ENCODE measurements at places on chromosomes 2 and 18. TPM values are rescaled to one million over a fixed set of nuclear protein-coding genes. Genes with fewer than 3 reads are reported as not detected.

DNA sequence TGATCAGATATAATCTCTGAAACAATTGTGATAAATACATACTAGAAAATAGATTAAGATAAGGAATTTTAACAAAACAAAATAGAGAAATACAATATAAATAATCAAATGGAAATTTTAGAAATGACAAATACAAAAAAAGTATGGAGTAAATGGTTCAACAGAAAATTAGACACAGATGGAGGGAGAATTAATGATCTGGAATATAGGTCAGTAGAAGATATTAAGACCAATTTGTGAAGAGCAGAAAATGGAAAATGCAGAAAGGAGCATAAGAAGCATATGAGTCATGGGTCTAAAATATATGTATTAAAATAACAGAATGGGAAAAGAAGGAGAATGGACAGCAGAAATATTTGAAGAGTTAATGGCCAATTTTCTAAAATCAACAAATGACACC lies 44.4 kb downstream of the FHOD3 start:
- peaks cover 3% of the 10 kb centered on the region for H3K4me1 ChIP-seq
- no peaks in the 10 kb centered on the region for H3K27me3 ChIP-seq
- no peaks in the 10 kb centered on the region for H3K36me3 ChIP-seq

- H3K27me3 ChIP-seq: no peaks in the 10 kb centered on the region
- no peak overlapping the region for H3K4me3 ChIP-seq
- no peak overlapping the region for H3K27ac ChIP-seq
- no peak for DNase-seq
These were observed 21.5 kb upstream of the GPC1 start for GRCh38 chr2:240413813-240414429.

DNA sequence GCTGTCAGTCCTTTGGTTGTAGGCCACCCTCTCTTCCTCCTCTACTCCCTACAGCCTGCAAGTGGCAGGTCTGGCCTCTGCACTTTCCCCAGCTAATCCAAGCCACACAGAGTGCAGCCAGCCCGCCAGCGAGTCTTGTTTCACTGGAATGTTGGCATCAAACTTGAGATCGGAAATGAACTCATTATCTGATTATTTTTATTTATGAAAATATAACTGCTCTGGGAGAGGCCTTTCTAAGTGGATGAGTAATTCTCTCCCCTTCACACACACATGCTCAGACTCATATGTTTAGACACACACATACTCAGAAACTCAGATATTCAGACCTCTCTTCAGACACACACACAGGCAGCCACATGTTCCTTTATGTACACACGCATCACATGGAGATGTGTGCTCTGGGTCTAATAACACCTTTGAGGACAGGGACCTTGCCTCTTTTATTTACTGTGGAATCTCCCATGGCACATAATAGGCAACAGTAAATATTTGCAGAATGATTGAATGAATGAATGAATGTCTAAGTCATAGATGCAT lies 151.3 kb downstream of the ZFP36L2 start:
- H3K4me1 ChIP-seq: no peaks in the 10 kb centered on the region
- no peaks in the 10 kb centered on the region for H3K36me3 ChIP-seq
- DNase-seq: no peak
- H3K27me3 ChIP-seq: no peaks in the 10 kb centered on the region
- H3K27ac ChIP-seq: no peak overlapping the region
- no peak overlapping the region for H3K4me3 ChIP-seq

GRCh38 chr2:66555091-66555490 lies 120.2 kb downstream of the MEIS1 start:
- H3K27me3 ChIP-seq: no peaks in the 10 kb centered on the region
- H3K4me3 ChIP-seq: no peak overlapping the region
- H3K4me1 ChIP-seq: no peaks in the 10 kb centered on the region
- DNase-seq: no peak
- no peaks in the 10 kb centered on the region for H3K36me3 ChIP-seq
- no peak overlapping the region for H3K27ac ChIP-seq

DNA sequence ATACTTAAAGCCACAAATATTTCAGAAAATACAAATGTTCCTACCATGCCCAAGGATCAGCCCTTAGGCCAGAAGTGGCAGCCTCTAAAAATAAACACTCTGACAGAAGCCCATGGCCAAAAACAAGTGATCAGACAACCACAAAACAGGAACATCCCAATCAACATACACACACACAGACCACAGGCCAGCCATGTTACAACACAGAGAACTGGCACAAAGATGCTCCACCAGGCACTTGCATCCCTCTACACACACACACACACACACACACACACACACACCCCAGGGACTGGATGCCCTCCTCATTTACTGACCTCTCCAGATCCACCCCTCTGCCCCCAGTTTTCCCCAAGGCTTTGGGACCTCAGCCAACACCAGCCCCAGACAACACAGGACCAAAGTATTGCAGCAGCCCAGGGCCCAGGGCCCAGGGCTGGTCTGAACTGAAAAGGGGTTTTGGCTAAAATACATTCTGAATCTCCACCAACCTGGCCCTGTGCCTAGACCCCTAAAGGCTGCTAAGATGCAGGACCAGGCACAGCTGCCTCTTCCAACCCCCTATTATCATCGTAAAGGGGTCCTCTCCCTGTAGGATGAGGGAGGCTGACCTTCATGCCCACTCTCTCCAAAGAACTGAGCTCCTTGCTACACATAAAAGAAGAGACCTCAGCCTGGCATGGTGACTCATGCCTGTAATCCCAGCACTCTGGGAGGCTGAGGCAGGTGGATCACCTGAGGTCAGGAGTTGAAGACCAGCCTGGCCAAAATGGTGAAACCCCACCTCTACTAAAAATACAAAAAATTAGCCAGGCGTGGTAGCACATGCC lies 151.4 kb downstream of the TNS1 start:
- DNase-seq: no peak
- H3K4me1 ChIP-seq: no peaks in the 10 kb centered on the region
- H3K27me3 ChIP-seq: no peaks in the 10 kb centered on the region
- no peak overlapping the region for H3K27ac ChIP-seq
- no peaks in the 10 kb centered on the region for H3K36me3 ChIP-seq

DNA sequence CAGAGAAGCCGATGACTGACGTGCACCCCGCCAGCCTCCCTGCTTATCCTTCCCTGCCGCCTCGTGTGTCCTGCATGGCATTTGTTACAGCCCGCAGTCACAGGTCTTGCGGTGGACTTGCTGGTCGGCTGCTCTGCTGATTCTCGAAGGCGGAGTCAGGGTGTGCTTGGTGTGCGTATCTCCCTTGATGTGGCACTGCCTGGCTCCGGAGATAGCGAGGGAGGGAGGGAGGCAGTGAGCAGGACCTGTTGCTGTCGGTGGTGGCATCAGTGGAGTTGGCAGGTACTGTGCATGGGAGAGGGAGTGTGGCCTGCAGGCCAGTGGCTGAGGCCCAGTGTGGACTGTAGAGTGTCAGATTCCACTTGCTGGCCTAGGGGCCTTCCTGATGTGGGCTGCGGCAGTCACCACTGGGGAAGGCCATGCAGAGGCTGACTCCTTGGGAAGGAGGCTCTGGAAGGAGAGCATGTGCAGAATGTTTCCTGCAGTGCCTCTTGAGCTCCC lies 198.9 kb downstream of the AGAP1 start:
- no peak overlapping the region for H3K27ac ChIP-seq
- no peaks in the 10 kb centered on the region for H3K27me3 ChIP-seq
- H3K4me3 ChIP-seq: no peak overlapping the region
- no peaks in the 10 kb centered on the region for H3K4me1 ChIP-seq

DNA sequence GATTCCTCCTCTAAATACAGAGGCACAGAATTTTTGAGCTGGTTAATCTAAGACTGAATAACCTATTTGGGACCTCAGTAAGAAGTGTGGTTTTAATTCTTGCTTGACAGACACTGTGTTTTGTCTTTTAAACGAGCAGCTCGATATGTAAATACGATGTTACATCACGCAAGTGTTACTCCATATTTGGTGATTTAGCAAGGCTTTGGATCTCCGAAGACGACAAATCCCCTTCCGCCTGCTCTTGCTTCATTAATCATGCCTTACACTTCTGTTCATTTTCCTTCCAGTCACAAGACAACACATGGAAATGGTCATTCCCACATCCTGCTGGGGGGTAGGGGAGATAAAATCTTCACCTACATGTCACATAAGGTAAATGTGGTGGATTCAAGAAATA lies 9.4 kb downstream of the BCL11A start:
- peaks cover 1% of the 10 kb centered on the region for H3K27me3 ChIP-seq
- no peak overlapping the region for H3K4me3 ChIP-seq
- peaks cover 22% of the 10 kb centered on the region for H3K4me1 ChIP-seq
- H3K27ac ChIP-seq: no peak overlapping the region
- DNase-seq: no peak

GRCh38 chr2:216130346-216130971 lies 21.3 kb downstream of the XRCC5 start:
- H3K27me3 ChIP-seq: no peaks in the 10 kb centered on the region
- no peak for DNase-seq
- H3K27ac ChIP-seq: no peak overlapping the region
- H3K4me3 ChIP-seq: no peak overlapping the region
- peaks cover 79% of the 10 kb centered on the region for H3K36me3 ChIP-seq

DNA sequence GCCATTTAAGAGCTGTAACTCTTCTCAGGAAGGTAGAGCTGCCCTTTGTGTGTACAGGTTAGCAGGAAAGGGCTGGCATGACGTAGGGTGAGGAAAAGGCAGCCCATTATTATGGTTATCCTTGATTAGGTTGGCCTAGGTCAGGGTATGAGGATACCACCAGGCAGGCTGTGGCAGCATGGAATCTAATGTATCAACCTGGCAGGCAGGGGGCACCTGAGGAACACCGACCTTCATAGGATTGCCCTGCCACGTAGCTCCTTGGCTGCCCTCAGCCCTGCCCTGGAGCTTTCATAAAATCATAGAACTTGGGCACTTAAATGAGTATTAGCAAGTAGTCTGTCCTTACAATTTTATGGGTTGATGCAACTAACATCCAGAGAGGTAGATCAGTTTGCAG lies 261.6 kb downstream of the LTBP1 start:
- no peak overlapping the region for H3K27ac ChIP-seq
- no peaks in the 10 kb centered on the region for H3K4me1 ChIP-seq
- no peaks in the 10 kb centered on the region for H3K36me3 ChIP-seq
- no peaks in the 10 kb centered on the region for H3K27me3 ChIP-seq
- H3K4me3 ChIP-seq: no peak overlapping the region

DNA sequence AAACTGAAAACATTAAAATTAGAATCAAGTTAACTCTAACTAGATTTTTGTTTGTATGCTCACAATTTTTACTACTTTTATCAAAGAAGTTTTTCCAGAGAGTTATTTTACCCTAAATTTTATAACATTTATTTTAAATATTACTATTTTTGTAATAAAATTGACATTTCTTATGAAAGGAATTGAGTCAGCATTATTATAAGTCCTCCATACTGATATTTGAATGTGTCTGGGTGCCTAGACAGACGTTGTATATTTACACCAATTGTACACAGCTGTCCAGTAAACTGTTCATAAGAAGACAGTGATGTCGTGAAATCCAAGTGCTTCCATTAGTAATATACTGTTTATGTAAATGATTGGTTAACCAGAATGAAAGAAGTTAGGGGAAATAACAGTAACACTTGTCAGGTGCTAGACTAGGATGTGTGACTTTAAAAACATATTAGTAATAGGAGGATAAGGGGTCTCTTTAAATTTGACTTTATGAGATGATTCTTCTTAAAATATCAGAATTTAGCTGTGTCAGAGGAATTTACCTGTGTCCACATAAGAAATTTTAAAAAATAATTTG lies 73.7 kb downstream of the TANK start:
- H3K36me3 ChIP-seq: peaks cover 4% of the 10 kb centered on the region
- no peak overlapping the region for H3K4me3 ChIP-seq
- H3K4me1 ChIP-seq: peaks cover 3% of the 10 kb centered on the region

DNA sequence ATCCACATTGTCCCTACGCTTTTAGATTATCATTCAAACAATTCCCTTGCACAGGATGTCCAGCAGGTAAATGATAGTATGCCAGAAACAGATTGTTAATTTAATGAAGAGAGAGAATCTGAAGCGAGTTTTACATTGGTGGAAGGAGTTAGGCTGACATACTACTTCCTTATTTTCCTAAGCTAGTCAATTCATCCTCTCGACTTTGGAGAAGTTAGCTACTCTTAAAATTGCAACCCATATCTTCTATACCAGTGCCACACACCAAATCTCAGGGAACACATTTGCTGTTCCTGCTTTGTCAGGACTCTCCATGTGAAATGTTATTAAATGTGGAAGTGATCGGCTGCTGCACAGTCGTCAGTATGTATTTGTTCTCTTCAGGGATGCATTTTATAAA lies 249.2 kb downstream of the NAPG start:
- no peaks in the 10 kb centered on the region for H3K4me1 ChIP-seq
- H3K27me3 ChIP-seq: no peaks in the 10 kb centered on the region
- no peak overlapping the region for H3K4me3 ChIP-seq
- H3K36me3 ChIP-seq: no peaks in the 10 kb centered on the region

DNA sequence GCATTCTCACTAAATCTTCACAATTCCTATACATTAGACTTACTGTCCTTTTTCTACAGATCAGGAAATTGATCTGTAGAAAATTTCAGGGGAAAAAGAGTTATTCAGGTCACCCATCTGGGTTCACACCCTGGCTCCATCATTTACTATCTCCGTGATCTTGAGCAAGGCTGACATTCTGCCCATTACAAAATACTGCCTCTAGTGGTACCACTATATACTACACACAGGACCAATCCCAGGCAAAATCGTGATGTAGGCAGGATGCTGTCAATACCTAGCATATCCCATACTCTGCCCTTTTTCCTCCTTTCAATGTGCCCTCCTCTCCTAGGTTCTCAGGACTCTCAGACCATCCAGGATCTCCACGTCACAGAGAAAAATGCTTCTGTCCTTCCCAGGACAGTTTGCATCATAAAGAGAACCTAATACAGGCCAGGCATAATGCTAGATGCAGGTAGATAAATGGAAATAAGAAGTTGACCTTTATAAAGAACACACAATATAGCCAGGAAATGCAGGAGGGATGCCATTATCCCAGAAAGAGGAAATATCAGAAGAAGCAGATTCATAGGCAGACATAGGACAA lies 101.9 kb downstream of the CDH20 start:
- no peak for DNase-seq
- no peaks in the 10 kb centered on the region for H3K4me1 ChIP-seq

DNA sequence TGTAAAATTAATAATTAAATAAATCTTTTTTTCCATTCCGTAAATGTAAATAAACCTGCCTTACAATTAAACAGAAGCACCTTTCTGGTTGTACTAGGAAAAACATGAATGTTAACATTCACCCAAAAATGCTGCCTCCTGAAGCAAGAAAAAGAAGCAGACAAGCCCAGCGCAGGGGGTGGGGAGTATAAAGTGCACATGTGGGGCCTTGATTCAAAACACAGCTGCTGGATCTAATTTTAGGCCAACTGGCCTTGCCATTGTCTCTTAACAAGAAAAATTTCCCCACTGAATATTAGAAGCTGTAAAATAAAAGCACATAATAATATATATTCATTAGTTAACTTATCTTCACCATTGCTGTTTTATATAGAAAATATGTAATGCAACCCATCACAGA lies 28.3 kb downstream of the TCF4 start:
- H3K27me3 ChIP-seq: no peaks in the 10 kb centered on the region
- no peak overlapping the region for H3K27ac ChIP-seq
- no peak overlapping the region for H3K4me3 ChIP-seq
- no peak for DNase-seq
- no peaks in the 10 kb centered on the region for H3K4me1 ChIP-seq

GRCh38 chr2:101912545-101912944 lies 79.2 kb upstream of the IL1R2 start:
- no peak overlapping the region for H3K4me3 ChIP-seq
- no peaks in the 10 kb centered on the region for H3K36me3 ChIP-seq
- H3K4me1 ChIP-seq: no peaks in the 10 kb centered on the region
- H3K27me3 ChIP-seq: no peaks in the 10 kb centered on the region
- DNase-seq: no peak

The METTL4 gene
- 10.6 TPM for total RNA-seq

The SNRNP27 gene
- total RNA-seq: 40.5 TPM

The RIT2 gene
- 2.5 TPM for total RNA-seq

The ZNF892 gene
- total RNA-seq: 10.8 TPM

The AP1S3 gene
- 19.7 TPM for total RNA-seq

The CDK15 gene
- not detected for total RNA-seq

The DYSF gene
- 8.5 TPM for total RNA-seq

The TCF23 gene
- not detected for total RNA-seq

The ASB18 gene
- not detected for total RNA-seq
